Substantia nigra (tissue), 51 donors: ENCODE measurements at places on chromosomes 5 and 9.

- no peak for DNase-seq
Measured at GRCh38 chr5:118228489-118228888, 759.9 kb downstream of the DTWD2 start.

DNA sequence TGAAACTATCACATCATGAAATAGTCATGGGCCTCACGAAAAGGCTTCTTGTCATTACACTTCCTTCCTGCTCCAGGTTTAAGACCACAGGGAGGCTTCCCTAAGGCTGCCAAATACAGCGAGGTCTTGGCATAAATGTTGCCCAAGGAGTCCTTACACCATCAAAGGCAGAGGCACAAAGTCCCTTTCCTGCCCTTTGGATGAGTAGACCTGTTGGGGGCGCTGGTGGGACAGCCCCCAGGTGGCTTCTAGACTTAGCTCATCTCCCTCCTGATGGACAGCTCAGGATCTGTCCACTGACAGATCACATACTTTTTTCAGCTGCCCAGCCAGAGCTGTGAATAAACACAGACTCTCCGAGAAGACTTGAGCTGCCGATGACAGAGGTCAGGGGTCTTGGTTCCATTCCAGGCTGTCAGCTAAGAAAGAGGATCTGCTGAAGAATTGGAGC, 15.5 kb upstream of the MEGF9 start:
- DNase-seq, result no peak

DNA sequence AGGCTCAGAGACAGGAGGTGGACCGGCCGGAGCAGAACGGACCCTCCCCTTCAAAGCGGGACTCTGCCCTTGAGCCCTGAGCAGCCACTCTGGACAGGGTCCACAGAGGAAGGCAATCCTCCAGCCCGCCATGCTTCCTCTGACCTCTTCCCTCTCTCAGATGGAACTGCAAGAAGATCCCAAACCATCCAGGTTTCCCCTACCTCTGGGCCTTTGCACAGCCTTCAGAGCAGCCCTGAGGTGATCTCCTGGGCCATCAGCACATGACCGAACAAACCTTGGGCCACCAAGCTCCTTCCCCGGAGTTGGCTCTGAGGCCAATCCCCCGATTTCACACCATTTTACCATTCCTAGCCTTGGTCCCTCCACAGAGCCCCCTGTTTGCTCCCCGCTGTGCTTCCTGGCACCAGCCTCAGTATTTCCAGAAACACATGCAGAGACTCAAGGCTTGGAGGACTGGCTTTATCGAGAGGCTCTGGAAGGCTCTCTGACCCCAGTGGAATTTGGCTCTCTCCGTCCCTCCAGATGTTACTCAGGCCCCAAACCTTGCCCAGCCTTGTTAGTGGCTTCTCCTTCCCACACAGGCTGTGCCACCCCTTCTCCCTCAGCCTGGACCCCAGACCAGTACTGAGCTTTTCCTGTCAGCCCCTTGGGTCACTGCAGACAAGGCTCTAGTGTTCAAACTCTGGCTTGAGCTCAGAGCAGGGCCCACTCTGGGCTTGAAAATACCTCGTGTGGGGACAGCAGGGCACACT, 48.6 kb upstream of the KCNMB1 start:
- DNase-seq, result no peak

- no peak for DNase-seq
Measured at GRCh38 chr5:38245307-38245706, 13.1 kb upstream of the EGFLAM start.

DNA sequence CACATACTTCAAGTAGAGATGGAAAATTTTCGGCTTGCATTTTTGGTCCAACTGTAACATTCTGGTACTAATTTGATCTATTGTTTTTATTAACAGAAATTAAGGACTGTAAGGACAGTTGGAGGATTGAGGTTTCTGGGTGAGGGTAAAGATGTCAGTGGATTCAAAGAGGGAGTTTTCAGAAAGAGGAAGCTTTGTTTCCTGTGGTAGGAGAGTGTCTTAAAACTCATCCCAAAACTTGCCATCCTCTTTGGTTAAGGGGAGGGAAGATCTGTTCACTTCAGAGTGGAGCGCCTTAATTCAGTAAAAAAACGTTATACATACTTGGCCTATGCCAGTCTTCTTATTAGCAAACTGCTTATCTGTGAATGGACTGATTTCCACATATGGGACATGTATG, 13.8 kb downstream of the CNTRL start:
- DNase-seq, result no peak

DNA sequence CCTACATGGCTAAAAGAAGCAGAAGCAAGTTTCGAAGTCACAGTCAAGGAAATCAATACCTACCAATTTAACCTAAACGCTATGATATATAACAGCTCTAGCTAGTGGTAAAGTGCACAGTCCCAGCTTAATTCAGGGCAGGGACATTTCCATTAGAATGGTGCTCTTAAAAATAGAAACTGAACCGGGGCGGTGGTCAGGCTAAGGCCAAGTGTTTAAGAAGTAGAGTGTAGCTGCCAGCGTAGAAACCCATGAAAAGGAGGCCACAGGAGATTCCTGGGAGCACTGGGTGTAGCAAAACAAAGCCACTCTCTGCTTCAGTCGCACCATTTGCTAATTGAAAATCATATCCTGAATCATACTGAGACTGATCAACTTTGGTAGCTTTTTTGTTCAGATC, 28.8 kb downstream of the PPIC start:
- no peak for DNase-seq

GRCh38 chr9:75644649-75645048, 245.8 kb upstream of the PCSK5 start:
- no peak for DNase-seq
